ENCODE measurements at places on chromosomes 4 and X.

DNA sequence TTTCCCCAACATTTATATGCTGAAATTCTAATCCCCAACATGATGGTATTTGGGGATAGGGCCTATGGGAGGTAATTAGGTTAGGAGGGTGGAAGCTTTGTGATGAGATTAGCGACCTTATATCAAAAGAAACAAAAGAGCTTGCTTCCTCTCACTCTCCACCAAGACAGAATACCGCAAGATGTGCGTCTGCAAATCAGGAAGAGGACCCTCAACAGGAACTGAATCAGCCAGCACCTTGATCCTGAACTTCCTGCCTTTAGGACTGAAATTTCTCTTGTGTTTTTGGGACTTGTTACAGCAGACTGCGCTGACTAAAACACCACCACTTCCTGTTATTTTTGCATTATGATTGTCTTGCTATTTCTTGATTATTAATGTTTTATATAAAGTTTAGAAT, 1889.4 kb downstream of the C4orf33 start:
- DNase-seq: no peak

DNA sequence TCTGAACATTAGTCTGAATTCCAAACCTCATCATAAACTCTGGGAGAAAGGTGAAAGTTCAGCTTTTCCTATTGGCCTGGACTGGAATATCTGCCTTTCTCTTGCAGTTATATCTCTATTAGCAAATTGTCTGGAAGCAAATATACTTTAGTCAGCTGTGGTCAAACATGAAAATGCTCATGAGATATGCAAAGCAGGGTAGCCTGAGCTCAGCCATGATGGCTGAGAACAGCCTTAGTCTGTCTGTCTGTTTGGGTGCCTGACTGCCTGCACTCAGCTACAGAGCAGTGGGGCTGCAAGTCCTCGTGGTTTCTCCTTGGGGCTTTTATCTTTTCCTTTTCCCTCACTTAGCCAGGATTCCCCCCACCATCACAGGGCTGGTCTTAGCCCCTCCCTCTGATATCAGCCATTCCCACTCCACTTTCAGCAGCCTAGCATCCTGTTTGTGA, 19.5 kb upstream of the PGRMC2 start:
- DNase-seq: no peak

DNA sequence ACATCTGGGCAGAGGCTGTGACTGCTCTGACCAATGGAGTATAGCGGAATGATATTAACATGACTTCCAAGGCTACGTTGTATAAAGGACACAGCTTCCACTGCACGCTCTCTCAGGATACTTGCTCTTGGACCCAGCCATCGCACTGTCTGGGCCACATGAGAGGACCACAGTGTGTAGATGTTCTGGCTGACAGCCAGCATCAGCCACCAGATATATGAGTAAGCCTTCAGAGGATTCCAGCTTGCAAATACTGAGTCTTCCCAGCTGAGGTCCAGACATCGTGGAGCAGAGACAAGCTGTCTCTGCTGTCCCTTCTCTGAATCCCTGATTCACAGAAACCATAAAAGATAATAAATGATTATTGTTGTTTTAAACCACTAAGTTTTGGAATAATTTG, 146.8 kb upstream of the USP9X start:
- peak; percentile 60 for DNase-seq

- no peak for DNase-seq
These were observed 22.0 kb downstream of the CPLX1 start for GRCh38 chr4:803884-804283.

DNA sequence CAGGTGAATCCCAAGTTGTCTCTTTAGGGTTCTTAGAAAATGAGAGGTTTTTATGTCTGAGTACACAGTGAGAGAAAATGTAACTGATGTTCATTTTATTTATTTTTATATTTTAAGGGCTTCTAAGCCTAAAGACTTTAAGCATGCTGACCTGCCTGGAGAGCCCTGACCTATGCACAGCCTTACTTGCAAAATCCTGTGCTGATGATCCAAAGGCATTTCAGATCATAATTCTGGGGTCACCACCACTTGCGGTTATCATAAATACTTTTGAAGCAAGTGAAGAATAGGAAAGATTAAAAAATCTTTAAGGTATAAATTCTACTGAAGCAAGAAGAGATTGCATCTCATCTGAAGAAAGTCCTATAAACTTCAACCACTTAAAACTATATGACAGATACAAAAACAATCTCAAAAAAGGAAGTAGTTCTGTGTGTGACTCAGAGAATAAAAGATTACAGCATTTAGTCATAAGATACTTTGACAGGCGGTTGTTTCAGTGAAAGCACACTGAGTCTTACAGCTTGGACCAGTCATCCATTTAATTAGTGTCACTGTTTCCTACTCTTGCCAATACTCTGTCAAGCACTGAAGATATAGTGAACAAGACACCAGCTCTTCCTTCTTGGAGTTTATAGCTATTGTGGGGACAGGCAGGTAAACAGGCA, 245.2 kb upstream of the DIPK2B start:
- DNase-seq: peak; percentile 80

GRCh38 chr4:141079393-141079930, 53.8 kb downstream of the RNF150 start:
- DNase-seq: no peak

DNA sequence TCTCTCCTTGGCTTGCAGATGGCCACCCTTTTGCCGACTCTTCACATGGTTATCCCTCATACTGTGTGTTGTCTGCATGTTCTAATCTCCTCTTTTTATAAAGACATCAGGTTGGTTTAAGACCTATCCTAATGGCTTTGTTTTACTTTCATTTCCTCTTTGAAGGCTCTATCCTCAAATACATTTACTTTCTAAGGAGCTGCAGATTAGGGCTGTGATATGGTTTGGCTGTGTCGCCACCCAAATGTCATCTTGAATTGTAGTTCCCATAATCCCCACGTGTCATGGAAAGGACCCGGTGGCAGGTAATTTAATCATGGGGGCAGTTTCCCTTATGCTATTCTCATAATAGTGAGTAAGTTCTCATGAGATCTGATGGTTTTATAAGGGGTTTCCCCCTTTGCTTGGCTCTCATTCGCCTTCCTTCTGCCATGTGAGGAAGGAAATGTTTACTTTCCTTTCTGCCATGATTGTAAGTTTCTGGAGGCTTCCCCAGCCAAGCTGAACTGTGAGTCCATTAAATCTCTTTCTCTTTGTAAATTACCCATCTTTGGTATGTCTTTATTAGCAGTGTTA, 204.5 kb downstream of the RELL1 start:
- DNase-seq: no peak

DNA sequence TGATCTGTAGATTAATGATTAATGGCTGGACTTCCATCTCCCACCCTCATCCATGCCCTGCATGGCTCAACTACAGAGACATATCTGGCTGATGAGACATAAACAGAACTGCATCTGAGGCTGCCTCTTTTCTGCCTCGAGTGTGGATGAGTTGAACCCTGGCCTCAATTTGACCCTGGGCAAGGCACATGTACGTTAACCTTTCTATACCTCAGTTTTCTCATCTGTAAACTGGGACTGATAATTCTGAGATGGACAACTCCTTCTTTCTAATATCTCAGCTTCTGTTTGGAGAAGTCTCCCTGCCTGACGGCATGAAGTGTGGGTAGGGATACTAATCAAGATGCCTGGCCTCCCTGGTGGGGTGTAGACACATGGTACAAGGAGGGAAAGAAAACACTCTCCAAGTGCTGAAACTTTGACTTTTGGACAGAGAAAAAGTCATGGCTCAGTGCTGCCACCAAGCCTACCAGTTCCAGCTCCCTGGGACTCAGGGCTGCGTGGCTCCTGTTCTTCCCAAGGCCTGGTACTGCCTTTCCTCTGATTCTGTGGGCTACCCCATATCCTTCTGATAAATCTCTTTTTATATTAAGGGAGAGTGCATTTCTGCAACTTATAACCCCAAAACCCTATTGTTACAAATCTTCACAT, 64.4 kb downstream of the HAUS3 start:
- DNase-seq: no peak

- no peak for DNase-seq
These were observed 56.5 kb upstream of the PROM1 start for GRCh38 chr4:16140231-16140878.

DNA sequence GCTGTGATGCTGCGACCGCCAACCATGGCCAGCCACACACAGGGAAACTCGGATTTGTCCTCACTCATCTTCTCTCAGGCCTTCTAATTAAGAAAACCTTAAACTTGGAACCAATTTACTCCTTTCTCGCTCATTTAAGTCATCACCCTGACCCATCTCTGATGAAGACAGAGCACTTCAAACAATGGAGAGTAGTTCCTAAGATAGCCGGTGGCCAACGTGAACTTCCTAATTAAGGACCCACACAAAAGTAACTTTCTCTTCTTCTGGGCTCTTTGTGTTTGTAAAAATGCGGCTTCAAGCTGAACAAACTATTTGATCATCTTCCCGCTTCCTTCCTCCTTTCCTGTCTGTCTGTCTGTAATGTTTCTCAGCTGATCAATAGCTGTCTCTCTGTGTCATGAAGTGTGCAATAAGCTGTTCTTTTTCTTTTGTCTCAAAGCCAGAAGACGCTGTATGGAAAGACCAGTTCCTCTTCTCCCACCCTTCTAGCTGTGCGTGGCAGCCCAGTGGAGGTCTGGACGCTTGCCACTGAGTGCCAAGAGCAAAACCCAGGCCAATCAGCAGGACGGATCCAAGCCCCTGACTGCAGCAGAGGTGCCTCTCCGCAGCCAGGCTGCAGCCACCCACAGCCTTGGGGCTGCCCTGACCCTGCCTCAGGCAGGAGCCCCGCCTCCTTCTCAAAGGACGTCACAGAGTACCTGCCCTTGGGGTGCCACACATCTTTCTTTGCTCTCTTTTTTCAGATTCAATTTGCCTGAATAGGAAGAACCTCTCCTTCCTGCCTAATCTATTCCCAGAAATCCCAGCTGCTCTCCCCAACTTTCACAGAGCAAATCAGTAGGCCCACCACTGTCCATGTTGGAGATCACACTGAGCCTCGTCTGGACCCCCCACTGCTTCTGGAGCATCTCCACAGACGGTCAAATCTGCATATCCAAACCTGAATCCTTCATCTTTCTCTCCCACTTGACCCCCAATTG, 59.3 kb downstream of the MAML3 start:
- no peak for DNase-seq

DNA sequence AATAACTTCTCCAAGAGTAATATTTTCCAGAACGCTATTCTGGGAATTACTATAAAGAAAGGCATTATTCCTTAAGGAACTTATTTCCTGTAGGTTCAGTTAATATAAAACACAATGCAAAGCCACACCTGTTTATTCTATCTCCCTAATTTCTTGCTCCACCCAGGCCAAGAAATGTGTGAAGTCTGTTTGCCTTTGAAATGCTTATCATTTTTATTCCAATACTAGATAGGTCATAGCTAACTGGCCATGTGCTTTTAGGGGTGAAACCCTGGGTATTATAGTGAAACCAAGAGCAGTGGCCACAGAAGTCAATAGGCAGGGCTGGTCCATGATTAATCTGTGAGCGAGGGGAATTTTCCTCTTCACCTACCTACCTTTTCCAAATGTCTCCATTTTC, 14.8 kb downstream of the CXCL3 start:
- DNase-seq: no peak

GRCh38 chr4:72112514-72113156, 80.8 kb downstream of the NPFFR2 start:
- peak; percentile 60 for DNase-seq

GRCh38 chr4:171582961-171583581, 230.1 kb upstream of the GALNTL6 start:
- no peak for DNase-seq

DNA sequence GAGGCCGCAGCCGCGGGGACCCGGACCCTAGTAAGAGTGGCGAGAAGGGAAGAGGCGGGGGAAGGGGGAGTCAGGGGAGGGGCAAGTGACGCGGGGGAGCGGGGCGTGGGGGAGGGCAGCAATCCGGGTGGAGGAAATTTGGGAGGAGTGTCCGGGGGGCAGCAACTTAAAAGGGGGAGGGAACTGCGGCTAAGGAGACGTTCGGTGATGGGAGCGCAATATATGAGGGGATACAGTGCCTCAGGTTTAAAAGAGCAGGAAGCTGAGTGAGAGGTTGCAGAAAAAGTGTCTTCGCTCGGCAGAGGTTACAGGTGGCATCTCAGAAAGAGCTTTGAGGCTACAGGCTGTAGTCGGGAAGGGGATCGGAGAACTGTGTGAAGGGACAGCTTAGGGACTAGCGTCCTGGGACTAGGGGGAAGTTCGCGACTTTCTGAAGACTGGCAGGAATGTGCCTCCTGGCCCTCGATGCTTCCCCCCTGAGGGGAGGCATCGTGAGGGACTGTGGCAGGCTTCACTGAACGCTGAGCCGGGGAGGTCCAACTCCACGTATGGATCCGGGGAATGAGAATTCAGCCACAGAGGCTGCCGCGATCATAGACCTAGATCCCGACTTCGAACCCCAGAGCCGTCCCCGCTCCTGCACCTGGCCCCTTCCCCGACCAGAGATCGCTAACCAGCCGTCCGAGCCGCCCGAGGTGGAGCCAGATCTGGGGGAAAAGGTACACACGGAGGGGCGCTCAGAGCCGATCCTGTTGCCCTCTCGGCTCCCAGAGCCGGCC, 519 bp downstream of the FOXO4 start:
- peak; percentile 20 for DNase-seq

GRCh38 chr4:1245481-1246051, 3.4 kb downstream of the CTBP1 start:
- DNase-seq: no peak

DNA sequence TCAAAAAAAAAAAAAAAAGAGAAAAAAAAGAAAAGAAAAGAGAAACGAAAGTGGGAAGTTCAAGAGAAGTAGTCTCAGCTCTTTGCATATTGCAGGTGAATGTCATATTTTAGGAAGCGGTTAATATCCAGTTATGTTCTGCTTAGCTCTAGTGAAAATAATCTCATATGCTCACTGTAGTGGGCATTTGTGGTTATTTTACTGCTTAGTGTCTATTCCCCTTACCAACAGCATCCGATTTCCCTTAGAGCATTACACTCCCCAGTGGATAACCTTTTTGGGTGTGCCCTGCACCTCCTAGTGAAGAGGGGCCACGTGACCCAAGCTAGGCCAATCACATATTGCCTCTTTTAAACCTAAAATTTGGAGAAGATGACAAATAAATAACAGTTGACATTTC, 111.2 kb upstream of the ZNF827 start:
- DNase-seq: no peak

DNA sequence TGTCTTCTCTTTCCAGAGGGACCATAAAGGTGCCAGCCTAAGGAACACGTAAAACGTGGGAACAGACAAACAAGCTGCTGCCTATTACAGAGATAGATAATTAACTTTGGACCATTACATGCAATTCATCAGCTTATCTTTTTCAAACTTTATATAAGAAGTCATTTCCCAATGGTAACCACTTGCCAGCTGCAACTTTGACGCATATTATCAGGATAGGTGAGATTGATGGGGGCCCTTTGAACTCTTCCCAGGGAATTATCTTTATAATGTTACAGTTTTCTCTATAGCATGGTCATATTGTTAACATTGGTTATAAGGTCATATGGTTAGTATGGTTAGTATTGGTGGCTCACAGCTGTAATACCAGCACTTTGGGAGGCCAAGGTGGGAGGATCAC, 94.1 kb upstream of the BMP2K start:
- no peak for DNase-seq

GRCh38 chr4:126734465-126734864, 898.3 kb upstream of the INTU start:
- DNase-seq: no peak

- DNase-seq: peak; percentile 2
These were observed 116.3 kb upstream of the NALF2 start for GRCh38 chrX:69387567-69388487.
